ENCODE measurements at places on chromosomes 12 and 14.

- DNase-seq, result peak; percentile 80
Measured at GRCh38 chr12:104064031-104064841, at the start of gene HCFC2. Gene HCFC2 (plus strand): TSS chr12:104064531. CDS start chr12:104064561, 30 bp downstream.

GRCh38 chr14:51318813-51319597 lies 79.0 kb downstream of the TMX1 start:
- DNase-seq, result no peak

- DNase-seq, result no peak
Measured at GRCh38 chr14:78764645-78765044, 594.5 kb downstream of the NRXN3 start.

DNA sequence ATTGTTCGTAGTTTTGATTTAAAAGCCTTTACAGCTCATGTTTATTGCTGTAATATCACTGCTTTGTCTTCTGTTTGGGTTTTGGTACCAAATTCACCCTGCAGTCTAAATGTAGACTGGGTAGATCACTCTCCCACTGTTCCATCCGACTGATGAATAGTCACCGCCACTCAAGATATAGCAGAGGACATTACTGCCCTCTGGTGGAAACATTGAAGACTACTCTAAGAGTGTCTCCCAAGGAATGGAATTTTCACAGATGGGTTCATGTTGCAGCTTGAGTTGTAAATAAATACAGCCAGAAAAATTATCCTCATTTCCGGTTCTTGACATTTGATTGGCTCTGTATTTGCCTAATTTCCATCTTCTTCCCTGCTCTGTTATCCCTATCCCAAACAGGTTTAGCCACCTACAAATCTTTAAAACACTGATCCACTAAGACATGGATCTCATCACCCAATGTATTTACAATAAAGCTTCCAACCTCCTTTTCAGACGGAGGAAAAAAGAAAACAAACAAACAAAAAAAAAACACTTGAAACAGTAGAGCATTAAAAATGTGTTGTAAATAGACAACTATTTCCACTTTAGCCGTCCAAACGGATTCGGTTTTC lies 198.3 kb upstream of the CPNE8 start:
- no peak for DNase-seq

DNA sequence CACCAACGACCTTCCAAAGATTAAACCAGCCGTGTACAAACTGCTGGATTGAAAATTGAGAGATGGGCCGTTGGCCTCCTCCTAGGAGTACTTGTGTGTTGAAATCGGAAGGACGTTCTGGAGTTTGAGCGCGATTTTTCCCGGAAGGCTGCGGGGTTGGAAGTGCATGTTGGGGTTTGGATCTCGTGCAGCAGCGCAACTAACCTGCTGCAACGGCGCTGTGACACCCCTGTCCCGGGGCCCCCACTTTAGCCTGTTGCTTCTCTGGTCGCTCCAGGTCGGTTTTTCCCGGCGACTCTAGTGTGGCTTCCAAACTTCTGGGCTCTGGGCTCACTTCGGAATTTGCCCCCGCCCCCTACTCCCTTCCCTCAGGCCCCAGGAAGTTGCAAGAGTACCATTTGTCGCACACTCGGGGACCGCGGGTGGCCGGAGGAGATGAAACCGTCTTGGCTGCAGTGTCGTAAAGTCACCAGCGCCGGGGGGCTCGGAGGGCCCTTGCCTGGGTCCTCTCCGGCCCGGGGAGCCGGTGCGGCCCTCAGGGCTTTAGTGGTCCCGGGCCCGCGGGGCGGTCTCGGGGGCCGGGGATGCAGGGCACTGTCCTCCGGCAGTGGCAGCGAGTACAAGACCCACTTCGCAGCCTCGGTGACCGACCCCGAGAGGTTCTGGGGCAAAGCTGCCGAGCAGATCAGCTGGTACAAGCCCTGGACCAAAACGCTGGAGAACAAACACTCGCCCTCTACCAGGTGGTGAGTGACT lies at the start of gene ACSS3:
TSS of gene ACSS3 (plus strand) at position 394 of the 756 bp plus-strand sequence. CDS start at position 436, 42 bp downstream.
- no peak for DNase-seq

DNA sequence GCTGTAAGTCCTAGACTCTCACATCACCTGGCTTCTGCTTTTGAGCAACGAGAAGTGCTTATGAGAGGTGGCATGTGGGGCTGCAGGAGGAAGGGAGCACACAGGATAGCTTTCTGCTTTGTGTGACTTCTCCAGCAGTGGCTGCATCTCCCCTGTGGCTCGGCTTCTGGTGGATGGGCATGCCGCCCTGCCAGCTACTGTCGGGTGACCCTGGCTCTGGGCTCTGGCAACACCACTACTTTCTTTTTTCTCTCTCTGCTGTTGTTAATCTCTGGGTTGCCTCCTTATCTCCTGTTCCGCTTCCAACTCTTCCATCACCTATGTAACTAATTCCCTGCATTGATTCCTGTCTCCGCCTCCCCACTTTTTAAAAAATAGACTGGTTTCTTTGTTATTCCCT lies 209.1 kb upstream of the DAAM1 start:
- no peak for DNase-seq

- no peak for DNase-seq
Measured at GRCh38 chr12:93636708-93637107, 40.5 kb upstream of the CRADD start.

DNA sequence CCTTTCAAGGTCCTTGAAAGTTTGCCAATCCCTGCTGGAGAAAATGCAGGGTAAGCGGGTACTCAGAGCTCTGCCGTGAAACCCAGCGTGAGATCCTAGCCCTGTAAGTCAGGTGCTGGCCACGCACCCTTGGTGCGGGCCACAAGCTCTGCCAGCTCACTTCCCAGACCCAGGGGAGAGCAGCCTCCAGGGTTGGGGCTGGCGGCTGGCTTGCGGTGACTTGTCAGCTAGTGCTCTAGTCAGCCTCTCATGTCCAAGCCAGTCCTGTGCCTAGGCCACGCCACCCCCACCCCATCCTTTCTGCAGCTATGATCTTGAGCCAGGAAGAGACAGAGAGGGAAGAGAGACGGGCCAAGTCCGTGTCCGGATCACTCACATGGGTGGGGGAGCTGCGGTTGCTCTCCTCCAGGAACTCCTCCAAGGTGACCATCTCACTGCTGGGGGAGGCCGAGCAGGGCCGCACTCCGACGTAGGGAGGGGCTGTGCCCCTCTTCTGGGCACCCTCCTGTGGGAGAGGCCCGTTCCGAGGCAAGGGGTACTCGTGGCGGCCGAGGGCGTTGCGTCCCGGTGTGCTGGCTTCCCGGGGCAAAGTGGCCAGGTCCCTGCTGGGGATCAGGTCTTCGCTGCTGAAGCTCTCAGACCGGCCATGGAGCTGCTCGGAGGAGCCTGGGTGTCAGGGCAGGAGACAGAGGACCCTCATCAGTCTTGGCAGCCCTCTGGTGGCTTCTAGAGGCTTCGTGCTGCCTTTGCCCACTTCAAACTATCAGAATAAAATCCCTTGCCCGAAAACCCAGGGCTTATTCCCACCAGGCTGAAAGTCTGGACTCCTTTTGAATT lies 33.3 kb upstream of the GPR68 start:
- no peak for DNase-seq

DNA sequence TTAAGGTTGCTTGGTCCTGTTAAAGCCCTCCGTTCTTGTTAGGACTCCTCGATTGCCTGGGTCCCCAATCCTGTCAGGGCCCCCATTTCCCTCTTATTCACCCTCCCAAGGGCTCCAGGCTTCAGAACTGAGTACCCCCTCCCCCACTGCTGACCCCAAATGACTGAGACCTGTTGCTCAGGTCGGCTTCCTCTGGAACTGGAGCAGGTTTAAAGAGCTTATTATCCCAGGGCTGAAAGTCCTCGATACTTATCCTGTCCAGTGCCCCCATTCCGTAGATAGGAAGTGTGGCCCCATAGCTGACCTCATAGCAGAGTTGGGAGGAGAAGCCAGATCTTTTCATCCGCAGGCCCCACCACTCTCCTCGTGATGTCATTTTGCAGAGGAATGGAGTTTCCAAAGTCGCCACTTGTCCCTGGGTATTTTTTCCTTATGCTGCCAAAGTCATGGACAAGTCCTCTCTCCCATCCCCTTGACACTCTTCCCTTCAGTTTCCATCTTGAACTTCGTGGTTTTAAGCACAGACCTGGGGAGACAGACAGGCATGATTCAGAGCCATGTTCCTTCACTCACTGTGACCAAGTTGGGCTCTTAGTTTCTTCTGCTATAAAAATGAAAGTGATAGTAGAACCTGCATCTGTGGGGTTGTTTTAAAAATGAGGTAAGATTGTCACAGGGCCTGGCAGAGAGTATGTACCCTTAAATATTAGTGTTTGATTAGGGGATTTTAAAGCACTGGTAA lies 1.2 kb downstream of the USP30 start:
- peak; percentile 7 for DNase-seq

GRCh38 chr12:89690925-89691324 lies 17.7 kb downstream of the ATP2B1 start:
- no peak for DNase-seq

GRCh38 chr12:104220931-104221330 lies 5.4 kb downstream of the TXNRD1 start:
- no peak for DNase-seq

GRCh38 chr12:117032593-117033381 lies 66.4 kb downstream of the TESC start:
- no peak for DNase-seq

- DNase-seq, result no peak
Measured at GRCh38 chr12:3551976-3552725, 61.1 kb downstream of the PRMT8 start.

DNA sequence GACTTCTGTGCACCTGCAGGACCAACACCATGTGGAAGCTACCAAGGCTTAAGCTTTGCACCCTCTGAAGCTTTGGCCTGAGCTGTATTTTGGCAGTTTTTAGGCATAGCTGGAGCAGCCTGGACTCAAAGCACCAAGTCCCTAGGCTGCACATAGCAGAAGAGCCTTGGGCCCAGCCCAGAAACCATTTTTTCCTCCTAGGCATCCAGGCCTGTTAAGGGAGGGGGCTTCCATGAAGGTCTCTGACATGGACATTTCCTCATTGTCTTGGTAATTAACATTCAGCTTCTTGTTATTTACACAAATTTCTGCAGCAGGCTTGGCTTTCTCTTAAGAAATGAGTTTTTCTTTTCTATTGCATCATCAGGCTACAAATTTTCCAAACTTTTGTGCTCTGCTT lies 475.8 kb upstream of the FLRT2 start:
- no peak for DNase-seq

DNA sequence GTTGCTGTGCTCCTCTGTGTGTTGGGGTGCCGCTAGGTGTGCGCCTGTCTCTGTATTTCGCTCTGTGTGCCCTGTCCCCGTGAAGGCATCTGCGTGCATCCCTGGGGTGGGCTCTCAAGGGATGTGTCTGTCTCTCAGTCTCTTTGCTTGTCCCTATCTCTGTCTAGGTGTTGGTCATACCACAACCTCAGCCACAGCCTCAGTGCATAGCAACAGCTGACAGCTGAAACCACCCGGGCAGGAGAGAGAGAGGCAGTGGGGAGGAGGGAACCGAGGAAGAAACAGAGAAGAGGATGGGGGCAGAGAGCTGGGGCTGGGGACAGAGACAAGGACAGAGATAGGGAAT lies 953 bp upstream of the NXPH4 start:
- no peak for DNase-seq

- no peak for DNase-seq
Measured at GRCh38 chr14:33805593-33805992, 145.3 kb downstream of the EGLN3 start.

GRCh38 chr12:24906141-24906540 lies 42.8 kb downstream of the BCAT1 start:
- DNase-seq, result no peak

DNA sequence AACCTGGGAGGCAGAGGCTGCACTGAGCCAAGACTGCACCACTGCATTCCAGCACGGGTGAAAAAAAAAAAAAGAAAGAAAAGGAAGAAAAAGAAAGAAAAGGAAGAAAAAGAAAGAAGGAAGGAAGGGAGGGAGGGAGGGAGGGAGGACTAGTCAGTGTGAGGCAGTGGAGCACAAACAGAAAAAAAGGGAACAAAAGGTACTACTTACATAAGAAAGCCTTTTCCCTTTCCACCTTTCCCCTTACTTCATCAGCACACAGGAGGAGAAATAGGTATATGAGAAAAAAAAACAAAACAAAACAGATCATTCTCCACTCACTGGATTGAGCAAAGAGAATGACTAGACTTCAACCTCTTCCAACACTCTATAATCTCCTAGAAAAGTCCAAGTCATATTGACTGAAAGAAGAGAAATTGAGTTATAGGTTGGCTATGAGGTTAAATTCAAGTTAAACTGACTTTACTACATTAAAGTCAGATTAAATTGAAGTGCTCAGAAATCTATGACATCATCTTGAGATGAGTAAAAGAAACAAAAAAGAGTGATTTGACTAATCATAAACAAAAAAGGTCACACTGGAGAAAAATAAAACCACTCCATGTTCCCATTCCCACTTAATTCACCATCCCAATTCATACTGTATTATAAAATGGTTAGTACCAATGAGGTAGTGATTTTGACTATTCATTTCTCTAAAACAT lies 43.6 kb downstream of the NOVA1 start:
- DNase-seq, result no peak

- no peak for DNase-seq
Measured at GRCh38 chr12:112936264-112936663, 2.0 kb upstream of the OAS3 start.

DNA sequence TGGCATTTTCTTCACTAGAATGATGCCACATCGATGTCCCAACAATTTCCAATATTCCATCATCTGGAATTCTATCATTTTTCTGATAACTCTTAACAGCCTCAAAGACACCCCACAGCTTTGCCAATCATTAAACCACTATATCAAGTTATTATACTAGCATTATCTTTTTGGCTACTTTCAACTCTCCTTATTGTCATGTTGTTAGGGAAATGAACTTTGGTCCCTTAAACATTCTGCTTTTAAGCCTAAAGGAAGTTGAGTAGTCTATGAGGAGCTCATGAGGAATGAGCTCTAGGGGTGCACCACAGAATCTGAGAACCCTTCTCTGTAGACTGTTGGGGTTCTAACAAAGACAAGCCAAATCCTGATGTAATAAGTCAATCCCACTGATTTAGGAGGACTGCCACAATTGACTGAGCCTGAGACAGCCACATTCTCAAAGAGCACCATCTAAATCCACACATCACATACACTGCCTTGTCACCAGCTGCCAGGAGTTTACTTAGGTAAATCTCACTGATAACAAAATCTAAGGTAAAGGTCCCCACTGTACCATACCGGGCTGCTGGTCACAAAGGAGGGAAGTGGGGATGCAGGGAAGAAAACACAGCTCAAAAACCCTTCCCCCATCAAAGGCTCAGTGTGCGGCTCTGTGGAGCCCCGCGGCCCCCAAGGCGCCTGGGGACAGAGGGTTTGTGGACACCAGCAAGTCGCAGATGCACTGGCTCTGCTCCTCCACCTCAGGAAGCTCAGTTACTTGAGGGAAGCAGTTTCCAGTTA lies 58.2 kb downstream of the SETD3 start:
- DNase-seq, result no peak

GRCh38 chr14:50608302-50608851 lies 48.4 kb downstream of the ATL1 start:
- no peak for DNase-seq
